ENCODE measurements at places on chromosomes 1 and 21.

DNA sequence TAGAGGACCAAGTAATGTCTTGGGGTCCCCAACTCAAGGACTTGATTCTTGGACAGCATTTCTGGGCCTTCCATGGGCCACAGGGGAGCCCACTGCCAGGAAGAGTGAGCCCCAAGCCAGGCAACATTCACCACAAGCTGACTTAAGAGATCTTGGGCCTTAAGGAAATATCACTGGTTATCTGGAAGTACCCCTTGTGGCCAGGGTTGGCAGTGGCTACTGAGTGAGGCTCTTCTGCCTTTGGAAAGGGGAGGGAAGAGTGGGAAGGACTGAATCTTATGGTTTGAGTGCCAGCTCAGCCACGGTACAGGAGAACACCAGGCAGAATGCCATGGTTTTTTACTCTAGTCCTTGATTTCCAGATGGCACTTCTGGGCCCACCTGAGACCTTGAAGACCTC is 228.9 kb upstream of the RGS18 start:
- no peak for DNase-seq

GRCh38 chr1:83077411-83077810 is 921.5 kb downstream of the TTLL7 start:
- no peak for DNase-seq

GRCh38 chr1:221993444-221993948 is 251.6 kb upstream of the DUSP10 start:
- no peak for DNase-seq

- no peak for DNase-seq
Measured at GRCh38 chr1:205379056-205379455, 22.3 kb upstream of the KLHDC8A start.

DNA sequence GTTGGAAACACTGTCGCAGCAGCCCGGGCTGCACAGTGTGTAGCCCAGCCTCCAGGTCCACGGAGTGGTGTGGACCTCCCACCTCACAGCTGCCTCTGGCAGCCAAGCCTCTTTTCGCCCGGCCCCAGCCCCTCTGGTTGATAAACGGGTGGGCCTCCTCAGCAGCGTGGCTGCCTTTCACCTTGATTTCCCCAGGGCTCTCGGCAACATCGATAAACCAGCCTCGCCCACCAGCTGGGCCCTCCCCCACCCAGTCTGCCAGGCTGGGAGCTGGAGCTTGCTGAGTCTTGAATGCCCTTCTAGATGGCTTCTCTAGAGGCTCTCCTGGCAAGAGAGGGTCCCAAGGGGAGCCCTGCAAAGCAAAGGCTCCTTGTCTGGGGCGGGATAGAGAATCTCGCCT is 31.0 kb upstream of the LHX4 start:
- DNase-seq = no peak

DNA sequence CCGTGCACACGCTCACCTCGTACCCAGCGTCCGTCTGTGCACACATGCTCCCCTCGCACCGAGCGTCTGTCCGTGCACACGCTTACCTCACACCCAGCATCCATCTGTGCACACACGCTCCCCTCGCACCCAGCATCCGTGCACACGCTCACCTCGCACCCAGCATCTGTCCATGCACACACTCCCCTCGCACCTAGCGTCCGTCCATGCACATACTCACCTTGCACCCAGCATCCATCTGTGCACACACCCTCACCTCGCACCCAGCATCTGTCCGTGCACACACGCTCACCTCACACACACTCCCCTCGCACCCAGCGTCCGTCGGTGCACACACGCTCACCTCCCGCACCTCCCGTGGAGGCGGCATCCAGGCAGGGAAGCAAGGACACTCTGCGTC is 24.4 kb upstream of the COL18A1 start:
- DNase-seq = no peak

- no peak for DNase-seq
Measured at GRCh38 chr1:48889082-48889481, 112.4 kb upstream of the BEND5 start.

- DNase-seq = no peak
Measured at GRCh38 chr21:42203936-42204335, 15.0 kb upstream of the ABCG1 start.

- DNase-seq = no peak
Measured at GRCh38 chr1:37342736-37343135, 131.6 kb upstream of the ZC3H12A start.

GRCh38 chr21:45299864-45300785 is 12.4 kb upstream of the POFUT2 start:
- no peak for DNase-seq

- DNase-seq = no peak
Measured at GRCh38 chr1:69121723-69122122, 446.0 kb upstream of the LRRC7 start.

GRCh38 chr1:170461762-170462384 is 70.1 kb upstream of the GORAB start:
- no peak for DNase-seq

DNA sequence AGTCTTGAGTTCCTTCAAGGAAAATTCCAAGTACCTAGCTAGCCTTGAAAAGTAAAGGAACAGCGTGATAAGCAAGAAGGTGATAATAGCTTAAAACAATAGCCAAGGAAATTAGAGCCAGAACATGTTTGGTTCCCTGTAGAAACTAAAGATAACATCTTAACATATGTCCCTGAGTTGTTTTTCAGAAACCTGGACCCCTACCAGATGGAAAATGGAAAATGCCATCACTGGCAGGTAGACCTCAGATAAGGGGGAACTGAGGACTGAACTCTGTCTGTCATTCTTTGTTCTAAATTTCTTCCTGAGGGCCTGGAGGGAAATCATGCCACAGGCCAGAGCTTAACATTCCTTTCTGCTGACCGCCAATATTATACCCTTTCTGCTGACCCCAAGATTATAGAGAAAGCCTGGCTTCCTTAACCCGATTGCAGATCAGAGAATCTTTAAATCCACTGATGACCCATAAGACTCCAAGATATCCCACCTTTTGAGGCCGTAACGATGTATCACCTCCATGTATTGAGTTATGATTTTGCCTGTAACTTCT is 23.4 kb downstream of the CNIH3 start:
- DNase-seq = no peak

DNA sequence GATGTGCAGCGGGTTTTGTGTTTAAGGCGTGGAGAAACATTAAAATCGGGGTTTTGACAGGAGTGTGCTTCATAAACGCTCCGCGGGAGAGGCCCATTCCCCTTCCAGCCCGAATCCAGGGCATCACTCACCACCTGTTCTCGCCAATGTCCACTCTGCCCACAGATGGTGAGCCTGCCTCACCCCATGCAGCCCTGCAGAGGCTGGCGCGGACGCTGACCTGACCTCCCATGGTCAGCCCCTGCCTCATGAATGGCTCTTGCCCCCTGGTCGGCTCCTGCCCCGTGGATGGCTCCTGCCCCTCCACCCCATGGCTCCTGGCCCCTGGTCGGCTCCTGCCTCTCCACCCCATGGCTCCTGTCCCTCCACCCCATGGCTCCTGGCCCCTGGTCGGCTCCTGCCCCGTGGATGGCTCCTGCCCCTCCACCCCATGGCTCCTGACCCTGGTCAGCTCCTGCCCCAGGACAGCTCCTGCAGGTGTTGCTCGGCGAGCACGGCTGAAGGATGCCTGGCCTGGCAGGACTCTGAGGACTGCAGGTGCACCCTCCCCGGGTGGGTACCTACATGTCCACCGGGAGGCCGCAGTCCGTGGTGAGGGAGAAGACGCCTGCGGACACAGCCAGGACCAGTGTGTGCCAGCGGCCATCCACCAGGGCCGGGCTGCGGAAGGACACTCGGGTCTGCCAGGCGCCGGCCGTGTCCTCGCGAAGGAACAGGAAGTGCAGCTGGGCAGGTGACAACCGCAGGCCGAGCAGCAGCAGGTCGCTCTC is 6.7 kb downstream of the KRTAP10-1 start:
- no peak for DNase-seq

GRCh38 chr1:7221826-7222694 is 436.8 kb downstream of the CAMTA1 start:
- DNase-seq = no peak

GRCh38 chr1:64320922-64321614 is 117.6 kb downstream of the UBE2U start:
- DNase-seq = no peak

DNA sequence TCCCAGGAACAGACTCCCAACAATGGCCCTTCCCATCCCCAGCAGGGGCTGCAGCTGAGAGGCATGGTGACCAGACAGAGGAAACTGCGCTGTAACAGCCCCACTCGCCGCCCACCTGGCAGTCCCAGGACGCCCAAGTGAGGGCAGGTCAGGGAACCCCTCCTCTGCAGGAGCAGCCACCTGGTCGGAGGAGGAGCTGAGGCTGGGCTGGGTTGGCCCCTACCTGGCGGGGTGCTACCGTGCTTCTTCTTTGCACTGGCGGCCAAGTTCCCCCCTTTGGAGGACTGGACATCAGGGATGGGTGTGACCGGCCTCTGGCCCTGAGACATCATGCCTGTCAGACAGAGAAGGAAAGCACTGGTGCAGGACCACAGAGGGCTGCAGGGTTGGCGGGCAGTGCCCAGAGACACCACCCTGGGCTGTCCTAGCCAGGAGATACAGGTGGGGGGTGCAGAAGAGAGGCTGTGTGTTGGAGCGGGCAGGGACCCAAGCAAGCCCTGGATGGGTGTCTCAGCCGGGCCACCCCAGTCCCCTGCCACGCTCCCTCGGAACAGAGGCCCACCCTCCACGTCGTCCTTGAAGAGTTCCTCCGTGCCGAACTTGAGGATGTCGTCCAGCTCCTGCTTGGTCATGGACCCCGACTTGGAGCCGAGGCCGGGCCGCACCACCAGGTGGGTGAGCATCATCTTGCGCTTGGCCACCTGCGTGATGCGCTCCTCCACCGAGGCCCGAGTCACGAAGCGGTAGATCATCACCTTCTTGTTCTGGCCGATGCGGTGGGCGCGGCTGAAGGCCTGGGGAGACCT is 51.6 kb downstream of the CHD5 start:
- DNase-seq = no peak

GRCh38 chr21:45510466-45510955 is 31.7 kb downstream of the SLC19A1 start:
- no peak for DNase-seq

GRCh38 chr1:218294546-218294945 is 9.5 kb downstream of the RRP15 start:
- DNase-seq = no peak

DNA sequence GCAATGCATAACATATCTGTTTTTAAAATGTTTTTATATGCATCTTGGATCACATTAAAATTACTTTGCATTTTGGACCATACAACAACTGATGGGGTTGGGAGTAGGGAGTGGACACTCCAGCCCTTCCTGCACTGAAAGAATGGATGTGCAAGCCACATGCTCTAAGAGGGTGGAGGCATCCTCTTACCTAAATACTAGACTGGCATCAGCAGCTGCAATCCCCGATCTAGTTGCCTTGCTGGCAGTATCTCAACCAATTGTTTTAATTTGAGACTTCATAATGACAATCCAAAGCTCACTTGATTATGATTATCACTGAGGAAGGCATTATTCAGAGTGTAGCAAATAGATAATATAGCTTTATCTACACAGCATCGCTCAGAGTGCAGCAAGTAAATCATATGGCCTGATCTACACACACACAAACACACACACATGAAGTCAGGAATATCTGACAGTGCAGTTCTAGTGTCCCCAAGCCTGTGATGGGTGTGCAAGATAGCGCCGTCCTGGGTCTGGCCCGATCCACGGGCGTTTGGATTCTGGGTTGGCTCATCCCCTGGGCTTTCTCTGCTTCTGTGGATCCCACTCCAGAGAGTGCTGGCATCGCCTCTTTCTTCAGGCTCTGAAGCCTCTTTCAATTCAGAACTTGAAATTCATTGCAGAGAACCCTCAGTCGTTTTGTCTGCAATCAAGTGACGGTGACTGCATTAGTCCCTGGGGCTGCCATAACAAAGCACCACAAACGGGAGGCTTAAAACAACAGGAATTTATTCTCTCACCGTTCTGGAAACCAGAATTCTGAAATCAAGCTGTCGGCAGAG is 181.3 kb downstream of the ETS2 start:
- no peak for DNase-seq

GRCh38 chr1:166170726-166171125 is 3.9 kb upstream of the FAM78B start:
- no peak for DNase-seq

- DNase-seq = no peak
Measured at GRCh38 chr1:2132222-2133038, 62.1 kb downstream of the FAAP20 start.

GRCh38 chr1:102776071-102776470 is 332.3 kb downstream of the COL11A1 start:
- no peak for DNase-seq

DNA sequence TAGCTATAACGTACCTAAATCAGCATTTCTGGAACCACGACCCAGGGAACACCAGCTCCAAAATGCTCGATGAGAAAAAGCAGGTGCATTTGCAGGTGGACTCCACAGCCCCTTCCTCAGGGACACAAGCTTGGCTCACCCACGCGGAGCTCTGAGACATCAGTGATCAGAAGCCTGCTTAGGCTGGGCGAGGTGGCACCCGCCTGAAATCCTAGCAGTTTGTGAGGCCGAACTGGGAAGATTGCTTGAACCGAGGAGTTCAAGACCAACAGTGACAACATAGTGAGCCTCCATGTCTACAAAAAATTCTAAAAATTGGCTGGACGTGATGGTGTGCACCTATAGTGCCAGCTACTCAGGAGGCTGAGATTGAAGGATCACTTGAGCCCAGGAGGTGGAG is 2.5 kb upstream of the TSPEAR start:
- no peak for DNase-seq

GRCh38 chr1:99228153-99228552 is 36.1 kb upstream of the PLPPR4 start:
- no peak for DNase-seq

DNA sequence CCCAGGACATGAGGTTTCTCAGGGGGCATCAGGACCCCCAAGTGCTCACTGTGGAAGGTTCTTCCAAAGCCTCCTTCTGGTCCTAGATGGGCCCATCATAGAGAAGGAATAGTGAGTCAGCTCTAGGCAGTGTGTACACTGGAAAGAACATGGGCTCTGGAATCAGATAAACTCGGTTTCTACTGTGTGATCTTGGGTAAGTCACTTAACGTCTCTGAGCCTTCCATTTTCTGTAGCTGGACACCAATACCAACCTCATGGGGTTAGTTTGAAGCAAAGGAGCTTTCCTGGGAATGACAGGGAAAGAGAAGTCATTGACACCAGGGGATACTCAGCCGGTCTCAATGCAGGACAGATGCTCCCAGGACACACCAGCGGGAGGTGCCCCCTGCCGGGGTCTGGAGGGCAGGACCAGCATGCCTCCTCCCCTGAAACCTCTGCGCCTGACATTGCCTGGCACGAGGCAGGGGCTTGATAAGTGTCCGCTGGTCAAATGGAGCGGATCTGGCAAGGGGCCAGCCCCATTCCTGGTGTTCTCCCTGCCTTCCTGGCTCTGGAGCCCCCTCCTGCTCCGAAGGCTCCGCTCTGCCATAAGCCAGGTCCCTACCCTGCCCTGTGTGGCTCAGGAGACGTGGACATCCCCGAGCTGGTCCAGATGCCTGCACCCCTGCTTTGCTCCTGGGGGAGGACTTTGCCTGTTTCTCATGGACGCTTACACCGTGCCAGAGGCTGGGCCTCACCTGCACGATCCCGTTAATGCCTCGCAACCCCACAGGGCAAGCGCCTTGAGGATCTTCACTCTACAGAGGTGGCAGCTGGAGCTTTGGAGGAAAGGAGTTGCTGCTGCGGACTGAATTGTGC is 52.8 kb downstream of the EDN2 start:
- no peak for DNase-seq

- DNase-seq = no peak
Measured at GRCh38 chr1:13763222-13763621, 63.2 kb downstream of the PRDM2 start.

- DNase-seq = no peak
Measured at GRCh38 chr1:46580140-46580903, 23.7 kb downstream of the MKNK1 start.

All from esophagus squamous epithelium (tissue), 5 donors.